ENCODE measurements at places on chromosomes 5 and 9.
A peak's percentile ranks its signal among the peaks of the same experiment; 100 is the strongest.

GRCh38 chr5:143586781-143587362 is 183.4 kb upstream of the NR3C1 start:
- DNase-seq: no peak

DNA sequence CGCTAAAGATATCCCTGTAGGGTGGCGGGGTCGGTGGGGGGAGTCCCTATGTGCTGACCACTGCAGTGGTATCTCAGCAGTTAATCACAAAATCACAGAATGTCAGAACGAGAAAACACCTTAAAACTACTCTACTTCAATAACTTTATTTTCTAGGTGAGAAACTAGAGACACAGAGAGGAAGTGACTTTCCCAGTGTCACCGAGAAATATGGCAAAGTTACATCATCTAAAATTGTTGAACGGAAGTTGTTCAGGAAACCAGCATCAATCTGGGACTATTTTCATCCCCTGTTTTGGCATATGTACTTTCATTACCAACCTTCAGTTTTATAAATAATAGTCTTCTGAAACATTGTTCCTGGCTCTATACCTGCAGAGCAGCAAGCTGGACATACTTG is 384.0 kb downstream of the SPOCK1 start:
- DNase-seq: no peak

GRCh38 chr5:17106521-17106920 is 110.9 kb upstream of the BASP1 start:
- DNase-seq: no peak

DNA sequence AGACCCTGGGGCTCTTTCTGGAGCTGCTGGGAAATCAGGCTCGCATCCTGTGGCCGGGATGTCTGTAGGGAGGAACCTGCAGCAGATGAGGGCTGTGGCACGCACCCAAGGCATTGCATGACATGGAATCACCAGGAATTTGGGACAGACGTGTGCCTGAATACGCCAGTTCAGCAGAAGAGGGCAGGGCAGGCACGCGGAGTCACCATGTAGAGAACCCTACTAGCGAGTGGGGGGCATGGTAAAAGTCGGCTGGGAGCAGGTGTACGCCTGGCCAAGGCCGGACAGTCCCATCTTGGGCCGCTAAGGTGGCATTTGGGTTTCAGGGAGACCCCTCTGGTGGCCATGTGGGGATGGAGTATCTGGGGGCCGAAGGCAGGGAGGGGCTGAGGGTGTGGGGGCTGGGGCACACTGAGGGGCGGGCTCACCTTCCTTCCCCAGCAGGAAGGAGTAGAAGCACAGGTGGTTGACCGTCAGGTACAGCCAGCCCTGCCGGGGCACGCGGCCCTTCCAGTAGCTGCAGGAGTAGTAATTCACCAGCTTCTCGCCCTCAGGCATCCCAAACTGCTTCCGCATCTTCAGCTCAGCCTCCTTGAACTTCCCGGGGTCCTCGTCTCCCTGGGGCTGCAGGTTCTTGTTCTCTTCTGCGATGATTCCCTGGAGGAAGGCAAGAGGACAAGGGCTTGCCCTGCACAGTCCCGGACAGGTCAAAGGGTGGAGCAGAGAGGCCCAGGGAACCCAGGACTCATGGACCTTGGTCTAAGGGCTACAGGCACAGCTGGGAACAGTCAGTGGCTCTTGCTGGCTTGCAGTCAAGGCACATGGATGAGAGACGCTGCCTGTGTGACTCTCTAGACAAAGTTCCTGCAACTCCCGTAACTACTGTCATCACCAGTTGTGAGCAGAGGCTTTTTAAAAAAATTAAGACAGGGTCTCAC is 13.5 kb downstream of the TBC1D9B start:
- DNase-seq: no peak

DNA sequence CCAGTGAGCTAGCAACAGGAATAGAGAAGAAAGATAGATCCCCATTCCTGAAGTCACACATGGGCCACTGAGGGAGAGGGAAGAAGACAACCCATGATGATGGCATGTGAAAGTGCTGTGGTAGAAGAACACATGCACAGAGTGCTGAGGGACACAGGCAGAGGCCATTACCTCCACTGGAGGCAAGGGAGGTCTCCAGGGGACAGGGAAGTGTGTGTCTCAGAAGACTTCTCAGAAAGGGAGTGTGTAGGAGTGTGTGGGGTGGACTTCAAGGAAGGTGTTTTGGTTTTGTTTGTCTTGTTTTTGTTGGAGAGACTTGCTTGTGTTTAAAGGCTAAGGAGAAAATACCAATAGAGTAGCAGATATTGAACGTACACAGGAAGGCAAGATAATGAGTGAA is 77.0 kb upstream of the SMARCA2 start:
- DNase-seq: no peak

GRCh38 chr5:36908544-36909260 is 32.1 kb downstream of the NIPBL start:
- DNase-seq: no peak

DNA sequence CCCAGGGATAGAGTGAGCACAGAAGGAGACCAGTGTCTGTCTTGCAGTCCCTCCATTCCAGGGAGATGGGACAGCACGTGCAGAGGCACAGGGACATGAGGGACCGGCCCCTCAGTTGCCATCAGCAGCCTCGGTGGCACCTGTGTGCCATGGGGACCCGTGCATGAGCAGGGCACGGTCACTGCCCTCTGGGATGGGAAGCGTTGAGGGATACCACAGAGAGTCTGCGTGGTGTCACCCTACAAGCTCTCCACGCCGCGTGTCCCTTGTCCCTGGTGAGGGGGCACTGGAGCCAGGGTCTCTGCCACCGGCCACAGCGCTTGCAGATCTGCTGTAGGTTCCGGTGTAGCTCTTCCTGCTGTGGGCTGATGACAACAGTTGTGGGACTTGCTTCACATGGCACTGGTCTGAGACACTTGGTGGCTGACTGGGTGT is 108.1 kb downstream of the CACNA1B start:
- no peak for DNase-seq

- no peak for DNase-seq
Measured at GRCh38 chr9:1386420-1386819, 336.3 kb downstream of the DMRT2 start.

DNA sequence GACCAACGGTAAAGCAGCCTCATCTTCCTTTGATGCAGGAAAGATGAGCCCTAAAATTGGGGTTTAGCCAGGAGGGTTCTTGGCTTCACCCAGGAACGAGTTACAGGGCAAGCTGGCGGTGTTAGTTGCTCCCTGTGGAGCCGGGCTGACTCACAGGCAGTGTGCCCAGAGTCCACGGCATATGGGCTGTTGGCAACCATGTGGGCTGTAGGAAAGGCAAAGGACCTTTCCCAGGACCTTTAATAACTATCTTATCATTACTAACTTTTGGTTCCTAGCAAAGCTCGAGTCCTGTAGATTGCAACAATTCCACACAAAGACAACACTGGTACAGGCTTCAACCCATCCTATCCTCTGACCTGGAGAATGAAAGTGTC is 29.8 kb upstream of the CLPTM1L start:
- no peak for DNase-seq

DNA sequence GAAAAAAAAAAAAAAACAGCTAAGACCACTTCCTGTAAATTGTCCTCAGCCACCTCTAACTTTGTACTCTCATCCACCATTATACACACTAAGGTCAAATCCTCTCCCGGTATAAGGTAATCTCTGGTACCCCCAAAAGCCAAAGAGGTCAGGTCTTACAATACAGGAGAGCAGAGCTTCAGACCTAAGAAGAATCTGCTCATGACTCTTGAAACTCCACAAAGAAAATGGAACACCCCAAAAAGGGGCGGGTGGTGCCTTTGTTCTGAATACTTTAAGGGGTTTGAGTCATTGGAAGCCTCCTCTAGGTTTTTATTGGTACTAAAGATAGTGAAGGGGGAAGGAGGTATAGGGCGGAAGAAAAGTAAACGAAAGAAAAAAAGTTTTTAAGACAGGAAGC is 69.8 kb downstream of the COL15A1 start:
- no peak for DNase-seq

GRCh38 chr9:82781921-82782392 is 281.0 kb downstream of the RASEF start:
- DNase-seq: no peak

DNA sequence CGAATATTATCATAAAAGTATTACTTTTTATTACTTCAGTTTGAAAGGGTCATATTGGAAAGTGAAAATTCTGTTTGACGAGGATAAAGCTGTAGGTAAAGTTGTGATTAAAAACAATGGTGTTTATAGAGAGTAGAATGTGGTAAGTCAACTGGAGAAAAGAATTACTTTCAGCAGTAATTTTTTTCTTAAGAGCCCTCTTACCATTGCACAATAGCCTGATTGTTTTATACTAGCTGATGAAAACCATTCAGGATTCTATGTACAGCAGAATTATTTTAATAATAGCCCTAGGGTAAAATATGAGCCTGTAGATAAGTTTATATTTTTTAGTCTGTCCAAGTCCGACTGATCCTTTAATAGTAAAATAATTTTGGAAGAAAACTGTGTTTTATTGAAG is 16.6 kb downstream of the CDC42SE2 start:
- no peak for DNase-seq

- DNase-seq: no peak
Measured at GRCh38 chr9:96249746-96250145, 52.2 kb downstream of the HSD17B3 start.

GRCh38 chr5:168950241-168950951 is 350.5 kb downstream of the SLIT3 start:
- no peak for DNase-seq

GRCh38 chr9:71901695-71902597 is 9.0 kb downstream of the ABHD17B start:
- no peak for DNase-seq

GRCh38 chr9:135582541-135582940 is 21.0 kb downstream of the PAEP start:
- no peak for DNase-seq

GRCh38 chr5:113112435-113112834 is 135.8 kb downstream of the DCP2 start:
- DNase-seq: no peak

DNA sequence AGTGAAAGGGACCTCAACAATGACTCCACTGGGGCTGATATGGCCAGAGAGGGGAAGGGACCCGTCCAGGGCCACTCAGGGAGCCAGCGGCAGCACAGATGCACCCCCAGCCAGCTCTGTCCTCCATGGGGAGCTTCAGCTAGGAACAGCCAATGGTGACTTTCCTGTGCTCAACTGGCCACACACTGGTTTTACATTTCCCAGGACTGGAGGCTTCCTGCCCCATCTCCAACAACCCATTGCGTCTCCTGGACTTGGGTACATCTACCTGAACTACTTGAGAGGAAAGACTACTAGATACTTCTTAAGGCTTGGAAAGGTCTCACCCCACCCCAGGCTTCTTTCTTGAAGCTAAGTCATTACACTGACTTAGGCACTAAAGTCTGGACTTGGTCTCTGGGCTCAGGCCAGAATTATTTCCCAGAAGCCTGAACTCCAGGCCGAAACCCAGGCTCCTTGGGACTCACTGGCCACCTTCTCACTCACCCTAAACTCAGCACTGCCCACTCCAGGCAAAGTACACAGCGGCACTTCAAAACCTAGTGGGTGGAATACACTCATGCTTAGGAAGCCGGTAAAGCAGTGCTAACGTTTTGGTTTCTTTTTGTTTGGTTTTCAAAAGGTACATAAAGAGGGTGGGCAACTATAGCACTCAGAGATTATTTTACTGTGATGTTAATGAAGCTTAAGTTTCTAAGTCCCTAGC is 1.5 kb downstream of the IGFBPL1 start:
- no peak for DNase-seq

- DNase-seq: no peak
Measured at GRCh38 chr9:108443741-108444140, 412.0 kb downstream of the ACTL7B start.

DNA sequence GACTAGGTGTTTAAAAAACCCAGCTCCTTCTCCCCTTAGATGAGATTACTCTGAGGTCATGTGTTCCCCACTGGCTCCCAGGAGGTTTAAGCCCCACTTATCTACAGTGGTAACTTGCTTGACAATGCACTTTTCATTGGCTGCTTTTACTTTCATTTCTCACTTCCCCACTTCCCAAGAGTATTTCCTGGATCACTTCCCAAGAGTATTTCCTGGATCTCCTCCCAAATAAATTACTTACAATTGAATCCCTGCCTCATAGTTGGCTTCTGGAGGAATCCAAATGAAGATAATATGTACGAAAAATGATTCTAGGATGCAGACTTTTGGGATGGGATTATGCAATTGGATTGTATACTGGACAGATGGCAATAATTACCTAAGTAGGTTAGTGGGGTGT is 47.1 kb upstream of the CHSY3 start:
- DNase-seq: no peak

- no peak for DNase-seq
Measured at GRCh38 chr9:20478786-20479185, 143.5 kb downstream of the MLLT3 start.

GRCh38 chr5:35777358-35778087 is 79.2 kb upstream of the IL7R start:
- DNase-seq: peak; percentile 44

DNA sequence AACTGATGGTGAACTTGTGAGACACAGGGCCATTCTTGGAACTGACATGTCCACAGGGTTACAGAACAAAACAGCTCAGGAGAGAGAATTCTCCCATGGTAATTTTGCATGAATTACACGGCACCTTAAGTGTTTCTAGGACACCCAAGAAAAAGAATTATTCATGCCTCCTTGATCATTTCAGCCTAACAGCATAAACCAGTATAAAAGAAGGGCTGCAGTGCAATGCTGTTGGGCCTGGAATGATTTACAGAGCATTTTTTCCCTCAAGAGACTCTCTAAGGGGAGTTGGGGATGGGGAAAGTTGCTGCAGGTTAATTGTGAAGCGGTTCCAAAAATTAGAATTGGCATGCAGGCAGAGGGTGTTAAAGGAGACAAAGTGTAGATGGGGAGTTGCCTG is 136.4 kb upstream of the FBXL7 start:
- DNase-seq: no peak

DNA sequence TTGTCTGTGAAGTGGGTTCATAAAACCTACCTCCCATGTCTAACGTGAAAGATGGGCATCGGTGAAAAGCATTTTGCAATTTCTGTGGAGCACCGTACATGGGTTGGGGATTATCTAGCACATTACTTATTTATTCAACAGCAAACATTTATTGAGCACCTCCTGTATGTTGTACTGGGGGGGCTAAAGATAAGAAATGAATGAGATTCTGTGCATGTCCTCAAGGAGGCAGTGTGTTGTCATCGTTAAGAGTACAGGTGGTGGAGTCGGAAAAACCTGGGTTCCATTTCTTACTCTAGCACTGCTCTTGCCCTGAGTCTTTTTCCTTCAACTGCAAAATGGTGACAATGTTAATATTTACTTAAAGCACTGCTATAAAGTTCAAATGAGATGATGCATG is 30.4 kb upstream of the DENND1A start:
- DNase-seq: no peak

- no peak for DNase-seq
Measured at GRCh38 chr9:112811518-112811917, 61.0 kb downstream of the SNX30 start.
